ENCODE measurements at places on chromosomes 12 and 14.

DNA sequence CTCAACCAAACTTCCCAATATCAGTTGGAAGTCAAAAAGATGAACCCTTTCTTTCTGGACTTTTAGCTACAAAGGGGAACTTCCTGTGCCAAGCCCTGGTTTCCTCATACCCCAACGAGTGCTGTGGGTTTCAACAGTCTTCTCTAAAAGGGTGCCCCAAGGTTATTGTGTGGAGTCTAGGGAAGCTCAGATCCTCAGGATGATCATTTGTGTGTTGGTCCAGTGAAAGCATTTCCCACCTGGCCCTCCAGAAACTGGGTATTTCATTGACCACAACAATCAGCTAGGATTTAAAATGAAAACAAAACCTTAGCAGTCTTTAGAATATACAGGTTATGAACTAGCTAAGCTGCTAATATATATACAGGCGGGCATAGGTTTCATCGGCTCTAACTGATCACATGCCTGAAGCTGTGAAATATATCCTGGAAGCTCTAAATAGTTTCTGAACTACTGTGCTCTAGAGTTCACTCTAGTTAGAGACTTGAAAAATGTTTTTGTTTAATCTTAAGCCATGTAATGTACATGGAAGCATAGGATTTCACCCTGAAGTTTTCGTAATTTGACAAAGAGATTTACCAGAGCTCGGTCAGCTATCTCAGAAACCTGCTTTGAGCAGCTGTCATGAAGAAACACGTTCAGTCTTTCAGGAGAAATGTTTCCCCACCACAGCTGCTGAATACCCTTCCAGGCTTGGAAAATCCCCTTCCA is 29.6 kb downstream of the P2RX4 start:
- DNase-seq: no peak

GRCh38 chr14:103450416-103450815 is 65.2 kb downstream of the MARK3 start:
- DNase-seq: no peak

DNA sequence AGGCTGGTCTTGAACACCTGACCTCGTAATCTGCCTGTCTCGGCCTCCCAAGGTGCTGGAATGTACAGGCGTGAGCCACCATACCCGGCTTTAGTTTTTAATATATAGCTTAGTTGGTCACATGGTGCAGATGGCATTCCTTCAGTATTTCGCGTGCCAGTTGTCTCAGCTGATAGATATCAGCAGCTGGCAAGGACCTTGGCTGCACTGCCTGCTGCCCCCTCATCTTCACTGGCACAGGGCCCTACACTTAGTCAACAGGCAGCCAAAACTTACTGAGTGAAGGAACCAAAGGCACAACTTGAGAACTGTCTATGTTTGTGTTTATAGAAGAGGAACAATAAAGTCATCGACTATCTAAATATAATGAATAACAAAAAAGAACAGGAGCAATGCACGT is 31.0 kb downstream of the EID3 start:
- DNase-seq: no peak

GRCh38 chr14:67420102-67420739 is 8.3 kb upstream of the PLEK2 start:
- DNase-seq: peak; percentile 17

GRCh38 chr12:106141003-106141402 is 2.2 kb upstream of the NUAK1 start:
- DNase-seq: no peak

- DNase-seq: no peak
Observed at GRCh38 chr14:76413962-76414600, 38.1 kb downstream of the ESRRB start.

DNA sequence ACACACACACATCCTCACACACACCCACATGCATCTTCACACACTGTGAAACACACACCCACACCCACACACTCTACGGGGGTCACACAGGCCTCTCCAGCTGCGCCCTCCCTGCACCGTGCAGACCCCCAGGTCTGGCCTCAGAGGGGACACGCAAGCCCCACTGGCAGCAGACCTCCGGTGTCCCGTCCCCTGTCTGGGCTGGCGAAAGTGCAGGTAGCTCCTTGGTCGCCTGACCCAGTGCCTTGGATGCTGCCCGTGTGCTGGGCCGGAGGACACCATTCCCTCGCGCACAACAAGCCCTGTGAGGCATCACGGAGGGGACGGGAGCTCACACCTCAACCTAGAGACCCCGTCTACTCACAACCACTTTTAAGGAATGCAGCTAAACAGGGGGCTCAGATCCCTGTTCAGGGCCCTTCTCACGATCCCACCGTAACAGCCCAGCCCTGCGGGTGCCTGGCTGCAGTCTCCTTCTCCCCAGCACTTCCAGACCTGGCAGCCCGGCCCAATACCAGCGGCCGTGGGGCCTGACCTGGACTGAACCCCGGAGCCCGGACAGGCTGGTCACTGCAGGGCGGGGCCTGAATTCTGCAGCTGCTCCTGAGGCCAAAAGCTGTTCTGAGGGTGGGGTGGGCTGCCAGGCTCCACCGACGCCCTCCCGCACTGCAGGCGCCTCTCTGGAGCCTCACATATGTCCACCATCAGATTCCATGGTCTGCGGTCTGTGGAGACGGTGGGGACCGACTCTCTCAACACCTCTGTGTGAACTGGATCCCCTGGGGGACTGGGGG is 42.1 kb upstream of the FZD10 start:
- DNase-seq: no peak

GRCh38 chr12:22415342-22416309 is 81.1 kb upstream of the ST8SIA1 start:
- no peak for DNase-seq

DNA sequence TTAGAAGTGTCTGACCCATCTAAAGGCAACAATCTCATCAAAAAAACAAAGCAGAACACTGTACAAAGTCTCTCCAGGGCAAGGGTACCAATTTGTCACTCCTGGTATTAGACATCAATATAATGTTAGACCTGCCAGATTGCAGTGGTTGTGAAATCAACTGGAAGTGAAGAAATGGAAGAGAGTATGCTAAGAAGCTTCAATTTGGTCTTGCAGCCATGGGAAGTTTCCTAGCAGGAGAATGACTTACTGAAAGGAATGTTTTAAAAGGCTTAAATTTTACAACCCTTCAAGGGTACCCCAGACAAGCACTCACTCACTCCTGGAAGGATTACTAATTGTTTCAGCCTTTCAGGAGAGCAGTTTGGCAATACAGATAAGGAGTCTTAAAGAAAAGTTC is 18.9 kb downstream of the LLPH start:
- no peak for DNase-seq

- DNase-seq: no peak
Observed at GRCh38 chr14:104863923-104864266, 1.2 kb upstream of the CEP170B start.

GRCh38 chr14:101464310-101464983 is 96.8 kb upstream of the DIO3 start:
- DNase-seq: no peak

DNA sequence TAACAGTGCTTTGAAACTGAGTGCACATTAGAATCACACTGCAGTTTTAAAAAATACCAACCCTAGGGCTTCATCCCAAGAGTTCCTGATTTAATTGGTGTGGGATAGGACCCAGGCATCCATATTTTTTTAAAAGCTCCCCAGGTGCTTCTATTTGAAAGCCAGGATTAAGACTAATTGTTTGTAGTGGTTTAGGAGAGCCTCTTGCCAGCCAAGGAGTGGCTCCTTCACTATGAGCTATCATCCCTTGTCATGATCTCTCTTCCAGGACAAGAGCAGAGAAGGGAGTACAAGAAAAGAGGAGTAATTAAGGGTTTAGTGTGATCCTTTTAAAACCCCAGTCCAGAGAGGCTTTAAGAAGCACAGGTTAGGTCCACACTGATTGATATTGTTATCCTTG is 178.0 kb downstream of the CAND1 start:
- DNase-seq: no peak

DNA sequence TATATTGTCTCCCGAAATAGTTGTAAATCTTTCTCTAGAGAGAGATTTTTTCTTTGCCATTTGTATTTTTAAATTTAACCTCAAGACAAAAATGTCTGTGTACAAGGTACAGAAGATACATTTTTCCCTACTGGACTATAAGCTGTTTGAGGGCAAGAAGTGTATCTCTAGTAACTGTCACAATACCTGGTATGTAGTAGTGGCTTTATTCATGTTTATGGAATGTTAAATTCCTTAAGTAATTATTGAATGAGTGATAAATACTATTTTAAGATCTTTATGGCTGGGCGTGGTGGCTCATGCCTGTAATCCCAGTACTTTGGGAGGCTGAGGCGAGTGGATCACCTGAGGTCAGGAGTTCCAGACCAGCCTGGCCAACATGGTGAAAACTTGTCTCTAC is 24.4 kb upstream of the CDK17 start:
- no peak for DNase-seq

- peak; percentile 50 for DNase-seq
Observed at GRCh38 chr14:72439707-72440106, 454.2 kb downstream of the DPF3 start.

GRCh38 chr14:27739657-27740156 is 1026.9 kb upstream of the FOXG1 start:
- no peak for DNase-seq

GRCh38 chr14:102371361-102371760 is 8.6 kb downstream of the TECPR2 start:
- DNase-seq: no peak

DNA sequence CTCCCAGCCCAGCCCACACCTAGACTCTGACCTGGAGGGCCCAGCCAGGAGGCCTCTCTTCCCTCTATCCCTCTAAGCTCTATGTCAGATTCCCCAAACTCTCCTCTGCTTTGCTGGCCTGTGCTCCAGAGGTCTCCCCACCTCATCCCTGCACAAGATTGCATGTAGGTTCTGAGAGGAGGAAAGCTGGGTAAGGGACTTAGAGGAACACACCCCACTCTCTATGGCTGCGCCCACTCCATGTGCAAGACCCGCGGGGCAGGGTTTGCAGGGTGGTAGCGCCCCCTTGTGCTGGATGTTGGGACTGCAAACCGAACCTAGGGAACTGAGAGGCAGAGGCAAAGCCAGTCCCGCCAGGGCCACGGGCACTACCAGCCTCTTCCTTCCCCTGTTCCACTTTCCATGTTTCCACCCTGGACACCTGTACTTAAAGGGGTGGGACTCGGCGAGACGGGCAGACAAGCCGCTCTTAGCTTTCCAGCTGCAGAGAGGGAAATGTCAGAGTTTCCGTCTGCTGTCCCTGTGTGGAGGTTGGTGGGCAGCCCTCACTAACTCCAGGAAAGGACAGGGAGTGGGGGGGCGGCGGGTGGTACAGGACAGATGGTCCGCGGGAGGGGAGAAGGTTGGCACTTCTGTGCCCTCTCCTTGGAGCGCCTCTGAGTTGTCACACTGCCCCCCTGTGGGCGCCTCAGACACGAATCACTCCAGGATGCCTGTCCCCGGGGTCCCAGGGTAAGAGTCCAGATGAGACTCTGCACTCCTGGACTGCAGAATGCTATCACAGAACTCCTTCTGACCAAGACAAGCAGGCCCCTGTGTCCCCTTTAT is 16.8 kb downstream of the MMP14 start:
- peak; percentile 89 for DNase-seq

DNA sequence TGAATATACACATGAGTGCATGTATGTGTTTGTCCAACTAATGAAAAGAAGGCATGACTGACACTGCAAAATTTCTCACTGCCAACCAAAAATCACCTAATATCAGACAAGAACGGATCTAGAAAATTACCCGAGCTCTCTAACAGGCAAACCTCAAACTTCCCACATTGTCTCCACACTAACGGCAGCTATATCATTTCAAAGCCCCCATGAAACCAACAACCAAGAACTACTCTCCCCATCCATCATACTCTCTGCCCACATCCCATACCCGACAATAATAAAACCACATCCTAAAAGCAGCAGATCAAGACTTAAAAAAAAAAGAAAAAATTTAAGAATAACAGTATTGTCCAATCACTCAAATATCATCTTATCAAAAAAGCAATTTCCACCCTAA is 227.1 kb downstream of the CEP128 start:
- no peak for DNase-seq

- DNase-seq: no peak
Observed at GRCh38 chr14:36270191-36270590, 50.2 kb downstream of the MBIP start.

GRCh38 chr12:120406069-120406468 is 31.8 kb upstream of the COX6A1 start:
- no peak for DNase-seq

DNA sequence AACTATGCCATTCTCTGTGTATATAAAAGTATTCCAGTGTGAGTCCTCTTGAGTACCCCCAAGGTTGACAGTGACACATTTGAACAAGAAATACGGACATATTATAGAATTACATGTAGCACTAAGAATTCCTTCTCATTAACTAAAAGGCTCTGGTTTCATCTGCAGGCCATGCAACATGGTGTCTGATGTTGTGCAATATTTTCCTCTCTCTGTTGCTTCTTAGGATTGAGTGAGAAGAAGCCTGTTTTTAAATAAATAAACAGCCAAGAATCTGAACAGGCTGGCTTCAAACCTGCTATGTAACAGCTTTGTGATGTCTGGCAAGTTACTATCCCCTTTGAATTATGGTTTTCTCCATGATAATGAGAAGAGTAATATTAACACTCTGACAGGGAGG is 22.2 kb upstream of the CCER1 start:
- no peak for DNase-seq

DNA sequence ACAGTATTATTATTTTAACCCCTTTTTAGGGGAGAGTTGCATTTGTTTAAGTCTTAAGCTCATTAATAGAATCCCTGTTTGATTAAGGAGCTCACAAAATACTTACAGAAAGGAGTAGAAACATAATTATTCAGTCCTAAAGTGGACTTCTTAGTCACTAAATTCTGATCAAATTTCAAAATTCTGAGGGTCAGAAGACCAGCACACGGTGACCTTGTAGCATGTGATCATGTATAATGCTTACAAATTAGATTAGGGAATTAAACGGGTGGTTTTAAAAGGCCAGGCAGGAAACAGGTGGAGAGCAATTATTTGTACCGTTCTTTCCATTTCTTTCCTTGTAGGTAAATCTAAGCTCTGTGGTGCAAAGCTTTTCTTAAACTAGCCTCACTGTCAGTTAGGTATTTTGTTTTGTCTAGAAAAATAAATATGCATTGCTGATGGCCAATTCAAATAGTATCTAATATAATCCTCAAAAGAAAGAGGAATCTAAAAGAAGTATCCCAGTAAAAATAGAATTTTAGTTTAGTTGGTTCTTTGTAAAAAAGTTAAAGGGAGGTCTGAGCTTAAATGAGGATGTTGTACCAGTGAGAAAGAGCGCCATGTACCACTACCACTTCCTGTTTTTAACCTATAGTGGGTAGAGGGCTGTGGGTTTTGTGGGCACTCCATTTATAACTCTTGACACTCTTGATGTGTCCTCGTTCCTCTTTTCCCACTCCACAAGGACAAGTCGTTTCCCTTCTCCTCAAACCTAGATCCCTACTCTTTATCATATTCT is 51.1 kb downstream of the SLC38A1 start:
- DNase-seq: peak; percentile 69

- DNase-seq: no peak
Observed at GRCh38 chr14:56170877-56171422, 52.7 kb downstream of the PELI2 start.

- no peak for DNase-seq
Observed at GRCh38 chr14:67423424-67423823, 11.5 kb upstream of the PLEK2 start.

DNA sequence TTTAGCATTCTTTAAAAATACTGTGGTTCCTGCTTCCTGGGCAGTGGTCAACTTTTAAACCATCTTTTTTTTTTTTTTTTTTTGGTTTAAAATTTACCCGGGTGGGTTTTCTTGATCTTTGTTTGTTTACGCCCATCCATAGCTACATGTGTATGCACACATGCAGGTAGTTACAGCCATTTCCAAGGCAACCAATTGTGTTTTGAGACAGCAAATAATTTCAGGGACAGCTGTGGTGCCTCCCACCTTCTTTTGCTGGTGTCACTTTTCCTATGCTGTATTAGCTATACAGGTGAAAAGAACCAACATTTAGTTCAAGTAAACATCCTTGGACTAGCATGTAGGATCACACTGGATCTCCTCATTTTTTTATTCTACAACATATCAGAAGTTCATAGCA is 52.0 kb upstream of the PSMA6 start:
- DNase-seq: no peak
